RPMI7951 (cell line): ENCODE measurements at places on chromosomes 1 and 21. TPM values are rescaled to one million over a fixed set of nuclear protein-coding genes. Genes with fewer than 3 reads are reported as not detected.

Gene IL10
- not detected in 2 replicates for total RNA-seq

Gene AMY1B
- total RNA-seq: not detected in 2 replicates

Gene AADACL4
- total RNA-seq: not detected in 2 replicates

Gene LYSMD1
- total RNA-seq: 7.4 and 8.2 TPM in 2 replicates

Gene PRKAA2
- 0.84 and 0.88 TPM in 2 replicates for total RNA-seq

Gene SLC30A10
- 0.12 and 0.68 TPM in 2 replicates for total RNA-seq

Gene CRP
- total RNA-seq: not detected in 2 replicates

Gene IFI6
- total RNA-seq: 75.3 and 169 TPM in 2 replicates

Gene HORMAD1
- total RNA-seq: not detected in 2 replicates

Gene CRNN
- total RNA-seq: not detected in 2 replicates

Gene PANK4
- total RNA-seq: 15.0 and 17.6 TPM in 2 replicates

Gene HOOK1
- total RNA-seq: not detected in 2 replicates

Gene RIIAD1
- total RNA-seq: not detected in 2 replicates

Gene LCE2C
- not detected in 2 replicates for total RNA-seq

Gene TNFRSF9
- total RNA-seq: 4.1 and 4.2 TPM in 2 replicates

Gene PKNOX1
- total RNA-seq: 13.7 and 16.8 TPM in 2 replicates

Gene SYT11
- 8.5 and 10.9 TPM in 2 replicates for total RNA-seq

Gene LRRC8B
- total RNA-seq: 0.49 and 1.1 TPM in 2 replicates

- no peak for DNase-seq
Observed at GRCh38 chr1:42130061-42130660, 23.0 kb upstream of the GUCA2B start.

DNA sequence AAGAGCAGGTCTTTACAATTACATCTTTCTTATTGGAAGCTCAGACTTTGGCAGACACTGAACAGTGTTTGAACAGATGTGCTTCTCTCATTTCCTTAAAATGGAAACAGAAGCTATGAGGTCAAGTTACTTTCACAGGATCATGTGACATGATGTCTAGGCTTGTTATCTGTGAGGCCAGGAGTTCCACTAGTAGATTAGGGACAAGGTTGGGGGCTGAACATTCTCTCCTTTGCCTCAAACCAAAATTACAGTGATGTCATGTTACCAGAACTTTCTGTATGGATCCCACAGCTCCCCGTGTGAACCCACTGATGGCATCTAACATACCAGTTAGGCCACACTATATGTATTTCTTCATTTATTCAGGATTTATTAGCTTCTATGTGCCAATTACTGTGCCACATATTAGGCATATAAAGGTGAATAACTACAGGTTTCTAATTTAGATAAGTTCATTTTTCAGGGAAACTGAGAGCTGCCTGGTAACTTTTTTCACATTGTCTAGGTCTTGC is 6.0 kb downstream of the DYNLT5 start:
- peak; percentile 6 for DNase-seq

- DNase-seq: no peak
Observed at GRCh38 chr1:228669242-228669585, 66.1 kb upstream of the RHOU start.

DNA sequence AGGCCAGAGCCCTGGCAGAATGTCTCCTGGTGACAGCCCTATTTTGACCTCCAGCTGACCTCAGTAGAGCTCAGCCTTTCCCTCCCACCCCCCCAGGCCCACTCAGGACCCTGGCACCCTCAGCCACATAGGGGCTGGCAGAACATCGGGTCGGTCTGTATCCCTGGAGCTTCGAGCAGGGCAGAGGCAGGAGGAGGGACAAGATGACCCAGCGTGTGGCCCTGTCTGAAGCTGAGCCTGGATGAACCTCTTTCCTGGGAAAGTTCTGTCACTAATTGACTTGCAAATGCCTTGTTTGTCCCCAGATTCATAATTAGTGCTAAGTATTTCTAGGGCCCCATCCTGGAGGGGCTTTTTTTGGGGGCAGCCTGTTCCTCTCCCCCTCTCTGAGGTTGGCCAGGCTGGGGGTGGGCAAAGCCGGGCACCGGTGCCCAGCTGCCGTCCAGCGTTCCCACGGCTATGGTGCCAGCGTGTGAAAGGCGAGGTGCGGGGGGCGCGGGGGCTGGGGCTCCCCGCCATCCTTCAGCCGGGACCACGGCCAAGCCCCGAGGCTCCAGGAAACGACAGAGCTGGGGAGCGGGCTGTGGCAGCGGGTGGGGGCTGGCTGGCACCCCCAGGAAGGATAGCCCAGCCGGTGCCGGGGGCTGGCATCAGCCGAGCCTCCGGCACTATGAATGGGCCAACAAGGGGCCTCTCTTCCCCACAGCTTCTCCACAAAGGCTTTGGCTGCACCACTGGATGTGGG is 31.4 kb downstream of the RHBG start:
- DNase-seq: no peak

DNA sequence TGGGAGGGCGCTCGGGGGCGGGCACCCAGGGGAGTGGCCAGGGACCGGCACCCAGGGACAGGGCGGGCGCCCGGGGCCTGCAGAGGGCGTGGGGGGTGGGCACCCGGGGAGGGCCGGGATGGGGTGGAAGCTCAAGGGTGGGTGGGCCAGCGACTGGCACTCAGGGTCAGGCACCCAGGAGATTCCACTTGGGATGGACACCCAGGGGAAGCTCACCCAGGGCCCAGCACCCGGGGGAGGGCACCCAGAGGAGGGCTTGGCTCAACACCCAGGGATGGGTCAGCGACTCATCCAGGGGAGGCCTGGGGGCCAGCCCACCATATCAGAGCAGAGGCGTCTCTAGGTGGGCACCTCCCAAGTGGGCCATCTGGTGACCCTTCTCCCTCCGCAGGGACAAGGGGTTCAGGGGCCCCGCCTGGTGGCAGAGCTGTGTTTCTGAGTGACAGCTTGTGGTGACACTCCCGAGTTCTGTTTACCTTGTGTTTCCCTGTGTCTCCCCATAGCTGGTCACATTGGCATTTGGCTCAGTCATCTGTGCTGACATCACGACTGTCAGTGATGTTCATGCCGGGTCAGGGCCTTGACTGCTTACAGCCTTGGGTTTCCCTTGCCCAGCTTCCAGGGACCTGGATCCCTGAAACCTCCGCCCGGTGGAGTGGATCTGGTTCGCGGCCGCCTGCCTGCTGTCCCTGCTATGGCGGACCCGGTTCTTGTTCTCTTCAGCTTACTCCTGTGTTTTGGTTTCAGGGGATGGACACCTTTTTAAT is 749 bp downstream of the IBA57 start:
- DNase-seq: peak; percentile 75

GRCh38 chr1:216582151-216582550 is 141.1 kb downstream of the ESRRG start:
- no peak for DNase-seq

- DNase-seq: no peak
Observed at GRCh38 chr1:241964550-241965282, 7.1 kb downstream of the BECN2 start.

- no peak for DNase-seq
Observed at GRCh38 chr1:52601519-52601918, 652 bp upstream of the GPX7 start.

- DNase-seq: peak; percentile 96
Observed at GRCh38 chr1:20411196-20411980, 74.6 kb downstream of the CAMK2N1 start.

DNA sequence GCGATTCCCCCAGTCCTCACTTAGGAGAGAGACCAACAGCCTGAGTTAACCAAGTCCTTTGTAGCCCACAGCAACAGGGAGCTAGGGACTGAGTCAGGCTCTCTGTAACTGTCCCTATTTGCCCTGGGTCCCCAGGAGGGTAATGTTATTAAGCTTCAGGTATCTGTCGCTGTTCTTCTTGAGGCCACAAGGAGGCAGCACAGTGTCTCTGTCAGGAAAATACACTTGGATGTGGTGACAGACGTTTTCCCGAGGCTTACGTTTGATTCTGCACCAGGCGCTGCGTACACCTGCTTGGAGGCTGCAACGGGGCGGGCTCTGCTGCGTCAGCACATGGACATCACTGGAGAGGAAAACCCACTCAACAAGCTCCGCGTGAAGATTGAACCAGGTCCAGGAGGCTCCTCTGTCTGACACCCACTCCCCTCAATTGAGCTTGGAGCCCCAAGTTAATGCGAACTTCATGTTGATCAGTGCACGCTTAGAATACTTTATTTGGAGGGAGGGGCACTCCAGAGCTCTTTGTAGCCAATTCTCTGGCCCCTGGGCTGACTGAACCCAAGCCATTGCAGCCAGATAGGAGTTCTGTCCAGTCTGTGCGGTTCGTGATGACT is 10.7 kb upstream of the ELF3 start:
- peak; percentile 39 for DNase-seq

- DNase-seq: no peak
Observed at GRCh38 chr1:63621075-63621474, 27.9 kb downstream of the PGM1 start.

- DNase-seq: peak; percentile 80
Observed at GRCh38 chr1:113142791-113143190, 69.8 kb downstream of the LRIG2 start.

DNA sequence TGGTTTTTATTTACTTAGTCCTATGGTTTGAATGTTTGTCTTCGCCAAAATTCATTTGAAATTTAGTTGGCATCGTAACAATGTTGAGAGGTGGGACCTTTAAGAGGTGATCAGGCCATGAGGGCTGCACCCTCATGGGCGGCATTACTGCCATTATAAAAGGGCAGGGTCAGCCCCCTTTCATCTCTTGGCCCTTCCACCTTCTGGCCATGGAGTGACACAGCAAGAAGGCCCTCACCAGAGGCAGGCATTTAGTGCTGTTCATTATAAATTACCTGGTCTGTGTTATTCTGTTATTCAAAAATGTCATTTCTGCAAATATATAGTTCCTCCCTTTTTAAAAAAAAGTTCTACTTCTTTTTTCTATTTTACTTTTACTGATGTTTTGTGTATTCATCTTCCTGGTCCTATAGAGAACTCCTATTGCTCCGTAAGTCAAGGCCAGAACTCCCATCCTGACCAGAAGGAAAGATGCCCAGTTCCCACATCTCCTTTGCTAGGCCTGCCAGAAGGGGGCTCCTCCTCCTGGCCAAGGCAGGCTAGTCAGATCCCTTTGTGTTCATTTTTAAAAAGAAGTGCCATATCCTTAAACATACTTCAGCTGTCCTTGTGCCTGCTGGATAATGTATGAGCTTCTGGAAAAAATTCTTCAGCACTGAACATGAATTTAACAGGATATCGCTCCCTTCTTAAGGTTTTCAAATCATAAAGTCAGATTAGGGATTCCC is 10.0 kb upstream of the LBR start:
- no peak for DNase-seq

DNA sequence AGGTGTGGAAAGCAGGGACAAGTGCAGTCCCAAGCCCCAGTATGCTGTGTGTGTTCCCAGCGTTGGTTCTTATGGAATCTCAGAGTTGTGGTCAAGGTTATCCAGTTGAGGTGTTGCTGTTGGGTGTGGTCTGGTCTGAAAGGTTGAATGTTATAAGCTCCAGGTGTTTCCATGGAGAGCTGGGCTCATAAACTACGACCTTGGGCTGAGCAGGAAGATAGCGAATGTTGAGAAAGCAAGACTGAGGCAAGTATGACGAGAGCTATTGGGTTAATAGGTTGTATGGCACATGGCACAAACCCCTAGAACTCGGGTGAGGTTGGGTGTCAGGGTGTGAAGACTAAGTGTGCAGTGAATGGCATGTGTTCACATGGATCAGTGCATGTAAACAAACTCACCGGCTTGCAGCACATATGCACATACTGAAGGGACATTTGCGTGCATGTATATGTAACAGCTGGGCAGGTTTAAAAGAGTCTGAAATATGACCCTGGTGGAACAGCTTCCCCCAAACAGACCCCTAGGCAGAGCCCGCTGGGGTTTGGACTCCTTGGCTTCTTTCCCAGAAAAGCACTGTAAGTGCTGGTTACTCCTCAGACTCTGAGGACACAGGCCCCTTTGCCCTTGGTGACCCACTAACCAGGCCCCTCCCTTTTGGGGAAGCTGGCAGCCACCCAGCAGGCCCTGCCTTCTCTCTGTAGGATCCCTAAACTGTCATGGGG is 117.5 kb downstream of the NAV1 start:
- peak; percentile 91 for DNase-seq

GRCh38 chr1:116288201-116288598 is 84.8 kb upstream of the ATP1A1 start:
- no peak for DNase-seq

DNA sequence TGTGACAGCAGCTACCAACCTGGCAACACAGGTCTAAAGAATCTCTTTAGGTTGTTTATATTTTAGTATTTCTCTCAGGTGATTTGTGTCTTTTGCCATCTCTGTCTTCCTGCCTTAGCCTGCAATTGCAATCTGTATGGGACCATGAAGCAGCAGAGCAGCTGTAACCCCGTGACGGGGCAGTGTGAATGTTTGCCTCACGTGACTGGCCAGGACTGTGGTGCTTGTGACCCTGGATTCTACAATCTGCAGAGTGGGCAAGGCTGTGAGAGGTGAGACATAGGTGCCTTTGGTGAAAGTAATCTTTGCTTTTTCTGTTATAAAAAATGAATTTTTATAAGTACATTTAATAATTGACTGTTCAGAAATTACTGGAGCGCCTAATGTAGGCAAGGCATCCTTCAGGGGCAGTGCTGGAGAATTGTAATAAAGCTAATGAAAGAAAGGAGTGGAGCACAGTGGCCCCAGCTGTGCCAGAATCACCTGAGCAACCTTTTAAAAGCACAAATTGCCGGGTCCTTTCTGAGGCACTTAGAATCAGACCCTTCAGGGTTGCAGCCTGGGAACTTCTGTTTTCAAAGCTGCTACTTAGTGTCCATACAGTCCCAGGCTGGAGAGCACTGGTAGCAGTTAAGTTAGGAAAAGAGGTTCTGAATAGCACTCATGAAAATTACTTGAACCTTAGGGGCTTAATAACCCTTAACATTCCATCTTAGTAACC is 60.6 kb upstream of the LAMC2 start:
- DNase-seq: no peak

DNA sequence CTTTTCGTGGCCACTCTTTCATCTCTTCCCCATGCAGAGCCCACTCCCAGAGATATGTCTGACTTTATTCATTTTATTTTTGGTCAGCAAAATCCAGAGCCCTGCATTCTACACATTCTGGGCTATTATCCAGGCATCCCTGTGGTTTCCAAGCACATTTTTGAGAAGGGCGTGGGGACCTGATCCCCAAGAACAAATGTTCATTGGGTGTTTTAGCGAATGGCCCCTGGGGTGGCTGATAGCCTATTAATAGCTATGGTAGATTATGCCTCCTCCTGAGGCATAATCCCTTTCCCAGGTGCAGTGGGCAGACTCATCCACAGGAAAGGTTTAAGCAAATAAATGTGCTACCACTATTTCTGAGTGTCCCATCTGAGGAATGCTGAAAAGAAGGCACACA is 511.8 kb upstream of the USP24 start:
- peak; percentile 86 for DNase-seq

GRCh38 chr1:221397141-221397540 is 344.7 kb downstream of the DUSP10 start:
- DNase-seq: no peak

DNA sequence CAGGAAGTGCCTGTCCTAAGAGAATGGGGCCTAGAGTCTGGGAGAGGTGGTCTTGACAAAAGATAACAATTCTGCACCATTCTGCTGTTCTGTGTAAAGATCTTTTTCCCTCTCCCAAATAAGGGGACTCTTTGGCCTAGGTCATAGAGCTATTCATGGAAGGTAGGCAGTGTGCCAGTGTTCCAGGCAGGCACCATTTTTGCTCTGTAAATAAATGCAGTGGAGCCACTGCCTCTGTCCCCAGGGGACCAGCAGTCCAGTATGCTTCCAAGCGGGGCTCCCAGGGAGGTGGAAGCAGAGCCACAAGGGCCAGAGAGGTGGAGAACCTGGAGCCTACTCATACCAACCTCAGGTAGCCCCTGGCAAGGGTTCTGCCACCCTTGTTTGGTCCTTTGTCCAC is 25.9 kb downstream of the KCNA2 start:
- no peak for DNase-seq

GRCh38 chr1:159083013-159083412 is 6.4 kb upstream of the AIM2 start:
- DNase-seq: no peak
